Activated CD4-positive, alpha-beta T cell treated with anti-CD3 and anti-CD28 coated beads for 4 hours (primary cell): ENCODE measurements at places on chromosomes 4 and X.

DNA sequence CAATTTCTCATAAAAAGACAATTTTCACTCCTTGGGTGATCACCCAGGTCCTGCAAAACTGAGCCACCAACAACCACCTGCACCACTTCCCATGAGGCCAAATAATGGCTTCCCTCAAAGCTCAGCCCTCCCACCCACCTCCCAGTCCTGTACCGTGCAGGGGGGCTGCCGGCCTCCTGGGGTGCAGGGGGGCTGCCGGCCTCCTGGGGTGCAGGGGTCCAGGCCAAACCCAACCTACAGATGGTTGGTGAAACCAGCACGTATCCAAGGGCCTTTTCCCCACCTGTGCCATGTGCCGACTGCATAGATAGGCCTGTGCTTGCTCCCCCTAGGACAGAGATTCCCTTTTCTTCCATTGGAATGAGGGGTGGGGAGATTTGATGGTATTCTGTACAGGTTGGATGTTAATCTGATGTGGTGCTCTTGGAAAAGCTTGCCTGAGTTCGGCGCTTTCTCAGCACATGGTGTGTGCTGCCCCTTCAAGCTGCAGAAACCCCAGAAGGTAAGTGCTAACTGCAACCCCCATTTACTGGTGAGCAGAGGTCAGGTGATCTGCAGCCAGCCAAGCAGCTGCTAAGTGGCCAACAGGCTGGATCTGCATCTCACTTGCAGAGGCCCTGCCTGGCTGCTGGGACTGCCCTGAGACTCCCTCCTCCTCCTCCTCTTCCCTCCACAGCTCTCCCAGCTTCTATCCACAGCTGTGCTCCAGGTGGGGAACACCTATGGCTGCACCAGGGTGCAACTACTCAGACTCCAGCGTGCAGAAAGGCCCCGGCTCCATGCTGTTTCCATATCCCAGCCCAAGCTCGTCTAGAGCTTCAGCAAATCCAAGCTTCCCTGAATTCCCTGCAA lies 38.8 kb downstream of the FRG1 start:
- DNase-seq = no peak

- DNase-seq = no peak
Measured at GRCh38 chr4:121270389-121270788, 106.3 kb upstream of the TNIP3 start.

DNA sequence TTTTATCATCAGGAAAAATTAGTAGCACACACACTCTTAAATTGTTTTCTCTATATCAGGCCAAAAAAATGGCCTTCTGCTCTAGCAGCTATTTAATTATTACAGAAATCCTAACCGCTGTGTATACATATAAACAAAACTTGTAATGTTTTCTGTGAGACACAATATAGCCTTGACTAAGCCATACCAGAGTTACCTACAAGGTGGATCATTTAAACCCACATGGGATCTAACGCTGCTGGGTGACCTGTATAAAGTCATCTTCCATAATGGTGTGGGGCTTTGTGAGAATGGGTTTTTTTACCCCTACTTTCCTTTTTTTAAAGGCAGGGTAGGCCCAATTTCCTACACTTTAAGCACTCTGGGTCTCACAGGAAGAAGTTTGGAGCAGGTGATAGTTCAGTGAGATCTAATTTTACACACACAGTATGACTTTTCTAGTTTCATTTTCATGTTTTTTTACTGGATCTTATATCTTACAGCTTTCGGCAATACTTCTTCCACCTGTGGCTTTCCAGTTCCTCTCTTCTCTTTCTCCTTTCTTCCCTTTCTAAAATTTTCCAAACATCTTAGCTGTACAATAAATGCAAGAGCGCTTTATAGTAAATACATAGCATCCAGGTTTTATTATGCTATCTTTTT lies 66.9 kb upstream of the MMAA start:
- no peak for DNase-seq

GRCh38 chrX:67892401-67892800 lies 348.6 kb downstream of the AR start:
- DNase-seq = no peak
